T-helper 2 cell treated with Interferon-gamma antibody and Interleukin-4, amounts not matched to agents 5 μg/mL and 100 μg/mL, for 36 hours (primary cell): ENCODE measurements at places on chromosomes 6 and 20.

DNA sequence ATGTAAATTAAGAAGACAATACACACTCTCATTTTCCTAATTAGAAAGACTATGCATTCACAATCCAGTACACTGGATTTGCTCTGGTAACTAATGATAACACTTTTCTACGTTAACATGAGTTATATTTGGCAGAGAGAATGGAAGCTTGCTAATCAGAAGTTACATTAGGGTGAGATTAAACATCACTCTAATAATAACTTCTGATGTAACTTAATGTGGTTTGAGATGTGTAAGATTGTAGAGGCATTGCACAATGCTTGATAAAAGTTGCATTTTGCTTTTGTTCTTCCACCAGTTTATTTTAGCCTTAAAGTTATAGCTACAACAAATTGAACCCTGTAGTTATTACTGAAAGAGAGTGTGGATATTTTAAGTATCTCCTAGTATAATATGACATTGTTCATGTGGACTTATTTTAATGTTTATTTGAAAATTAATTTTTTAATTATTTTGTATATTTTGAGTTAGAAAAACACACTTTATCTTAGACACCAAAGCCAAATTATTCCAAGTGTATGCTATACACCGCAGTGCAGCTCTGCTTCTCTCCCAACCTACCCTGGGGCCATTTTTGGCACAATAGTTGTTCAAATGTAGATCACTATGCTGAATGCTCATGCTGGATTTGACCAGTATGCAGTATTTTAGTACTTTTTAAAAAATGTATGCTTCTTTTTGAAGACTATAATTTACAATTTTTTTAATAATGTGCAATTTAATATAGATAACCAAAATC, 143.2 kb downstream of the SLC16A10 start:
- no peak for DNase-seq

- DNase-seq: no peak
Observed at GRCh38 chr6:112216662-112217551, 37.5 kb downstream of the LAMA4 start.

DNA sequence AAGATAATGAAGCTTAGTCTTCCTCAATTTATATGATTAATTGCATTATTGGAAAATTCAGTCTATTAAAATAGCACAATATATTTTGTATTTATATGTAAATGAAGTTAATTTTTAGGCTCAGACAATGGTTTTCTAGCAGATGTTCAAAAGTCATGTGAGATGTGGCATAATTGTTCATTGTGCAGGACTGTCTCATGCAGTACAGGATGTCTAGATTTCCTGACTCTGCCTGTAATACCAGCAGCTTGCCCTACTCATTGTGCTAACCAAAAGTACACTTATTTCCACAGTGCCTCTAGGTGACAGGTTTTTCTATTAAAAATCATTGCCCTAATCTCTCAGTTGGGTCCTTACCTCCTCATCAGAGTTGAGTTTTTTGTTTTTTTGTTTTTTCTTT, 12.4 kb downstream of the RALGAPB start:
- no peak for DNase-seq

GRCh38 chr20:3248167-3248992, 9.4 kb upstream of the SLC4A11 start:
- DNase-seq: peak; percentile 17

GRCh38 chr6:25222006-25222678, 57.0 kb upstream of the CARMIL1 start:
- DNase-seq: no peak

DNA sequence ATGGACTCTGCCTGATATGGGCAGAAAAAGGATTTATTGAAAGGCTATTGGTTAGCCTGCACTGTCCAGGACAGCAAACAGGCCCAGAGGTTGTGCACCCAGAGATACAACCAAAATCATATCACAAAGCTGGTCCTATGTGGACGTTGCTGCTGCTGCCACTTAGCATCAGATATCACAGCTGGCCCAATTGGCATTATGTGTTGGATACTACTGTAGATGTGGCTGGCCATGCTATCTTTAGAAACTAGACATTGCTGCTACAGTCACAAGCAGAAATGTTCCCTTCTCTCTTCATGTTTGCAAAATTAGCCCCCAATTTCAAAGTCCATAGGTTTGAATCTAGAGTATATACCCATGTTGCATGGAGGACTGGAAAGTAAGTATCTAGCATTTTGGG, 42.2 kb upstream of the CEP85L start:
- DNase-seq: no peak

- no peak for DNase-seq
Observed at GRCh38 chr20:5480824-5481600, 164.3 kb upstream of the PROKR2 start.

DNA sequence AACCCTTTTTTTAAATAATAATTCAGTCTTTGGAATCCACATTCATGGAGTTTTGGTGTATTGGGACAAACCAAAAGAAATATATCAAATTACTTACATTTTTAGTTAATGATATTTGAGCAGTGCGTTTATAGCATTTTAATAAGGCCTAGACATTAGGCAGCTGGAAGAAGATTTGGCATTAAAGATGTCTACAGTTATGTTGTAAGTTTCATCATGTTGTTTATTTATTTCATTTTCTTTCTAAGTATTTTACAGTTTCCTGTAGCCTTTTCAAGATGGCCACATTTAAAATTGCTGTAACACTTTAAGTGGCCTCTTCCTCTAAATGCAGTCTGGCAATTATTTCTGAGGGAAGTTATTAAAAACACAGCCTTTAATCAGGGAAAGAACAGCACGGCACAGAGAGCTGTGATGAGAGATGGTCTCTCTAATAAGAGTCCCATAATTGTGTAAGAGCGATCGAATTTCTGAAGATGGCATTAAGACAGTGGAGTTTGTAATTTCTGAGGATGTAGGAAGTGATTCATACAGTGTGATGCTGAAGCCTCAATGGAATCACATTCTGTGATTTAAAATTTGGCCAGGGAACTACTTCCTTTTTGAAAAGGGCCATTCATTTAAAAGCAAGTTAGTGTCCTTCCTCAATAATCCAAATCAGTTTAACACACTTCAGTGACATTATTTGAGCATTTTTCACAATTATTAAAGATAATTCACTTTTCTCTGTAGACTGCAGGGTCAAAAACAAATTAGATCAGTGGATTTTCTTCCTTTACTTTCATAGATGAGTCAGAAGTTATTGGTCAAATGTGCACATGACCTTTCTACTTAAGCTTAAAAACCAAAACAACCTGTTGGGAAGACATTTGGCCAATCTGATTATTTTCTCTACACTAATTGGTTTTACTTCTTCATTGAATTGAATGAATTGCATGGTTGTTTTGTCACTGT, 52.4 kb upstream of the EDN3 start:
- DNase-seq: no peak

GRCh38 chr20:25057234-25058050, 497 bp downstream of the ACSS1 start:
- DNase-seq: peak; percentile 85

- DNase-seq: no peak
Observed at GRCh38 chr20:16393297-16393696, 180.0 kb downstream of the KIF16B start.

DNA sequence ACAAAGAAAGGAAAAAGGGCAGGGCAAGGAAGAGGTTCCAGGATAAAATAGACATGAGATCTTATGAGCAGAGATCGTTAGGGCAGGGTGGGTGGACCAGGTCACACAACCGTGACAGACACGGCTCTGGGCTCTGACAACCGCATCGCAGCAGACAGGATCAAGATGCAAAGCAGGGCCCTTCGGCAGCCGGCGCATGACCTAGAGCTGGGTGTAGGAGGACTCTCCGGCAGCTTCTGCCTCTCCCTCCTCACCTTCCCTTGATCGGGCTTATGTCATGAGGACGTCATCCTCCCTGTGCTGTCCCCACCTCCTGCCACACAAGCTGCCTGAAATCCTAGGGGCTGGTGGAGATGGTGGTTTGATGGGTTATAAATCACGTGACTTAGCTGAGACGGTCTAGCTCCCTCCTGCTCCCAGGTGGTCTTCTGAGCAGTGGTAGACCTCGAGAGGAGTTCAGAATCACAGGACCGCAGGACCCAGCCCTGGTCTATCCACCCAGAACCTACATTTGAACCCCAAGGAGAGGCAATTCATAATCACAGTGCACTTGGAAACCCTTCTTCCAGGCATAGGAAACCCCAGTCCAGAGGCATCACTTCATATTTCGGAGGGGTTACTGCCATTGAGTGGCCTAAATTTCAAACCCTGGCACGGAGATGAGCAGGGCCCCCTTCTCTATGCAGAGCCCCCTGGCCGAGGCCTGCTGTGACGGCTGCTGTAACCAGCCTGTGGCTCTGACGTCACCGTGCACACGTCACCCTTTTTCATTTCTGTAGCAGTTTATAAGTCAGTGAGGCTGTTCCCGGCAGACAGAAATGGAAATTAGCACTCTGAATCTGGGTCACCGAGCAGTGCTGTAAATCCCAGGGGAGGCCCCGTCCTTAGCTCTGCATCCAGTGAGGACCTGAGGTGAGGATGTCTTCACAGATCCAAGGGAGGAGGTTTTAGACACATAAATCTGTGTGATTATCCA, 8.7 kb upstream of the CCR6 start:
- DNase-seq: no peak

- DNase-seq: peak; percentile 59
Observed at GRCh38 chr6:158002951-158003853, 21.5 kb downstream of the SYNJ2 start.

DNA sequence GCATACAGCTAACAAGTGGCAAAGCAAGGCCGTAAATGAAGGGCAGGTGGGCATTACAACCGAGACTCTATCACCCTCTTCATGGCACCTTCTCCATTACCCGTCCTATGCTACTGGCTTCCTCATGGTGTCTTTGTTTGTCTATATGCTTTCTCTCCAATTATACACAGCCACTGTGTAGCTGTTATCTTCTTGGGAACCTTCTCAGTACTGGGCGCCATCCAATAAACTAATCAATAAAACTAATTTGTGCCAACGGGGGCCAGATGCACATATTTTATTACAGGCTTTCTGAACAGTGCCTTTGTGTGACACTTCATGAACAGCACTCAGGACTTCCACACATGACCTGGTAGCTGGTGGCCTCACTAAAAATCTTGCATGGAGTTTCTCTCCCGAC, 149.8 kb upstream of the PCSK2 start:
- no peak for DNase-seq

DNA sequence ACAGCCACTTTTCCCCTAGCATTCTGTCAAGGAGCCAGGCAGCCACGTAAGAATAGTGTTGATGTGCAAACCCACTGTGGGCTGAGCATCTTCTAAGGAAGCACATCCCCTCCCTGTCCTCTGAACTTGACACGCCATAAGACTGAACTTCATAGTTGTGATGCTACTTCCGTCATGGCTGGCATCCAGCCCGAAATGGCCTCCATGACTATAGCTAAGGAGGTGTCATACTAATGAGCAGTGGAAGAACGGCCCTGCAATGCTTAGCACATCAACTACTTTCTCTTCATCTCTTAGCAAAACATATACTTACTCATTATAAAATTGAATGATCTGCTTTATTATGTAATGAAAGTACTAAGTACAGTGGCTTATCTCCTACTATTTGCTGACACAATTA, 110.2 kb downstream of the GJA10 start:
- DNase-seq: peak; percentile 3

DNA sequence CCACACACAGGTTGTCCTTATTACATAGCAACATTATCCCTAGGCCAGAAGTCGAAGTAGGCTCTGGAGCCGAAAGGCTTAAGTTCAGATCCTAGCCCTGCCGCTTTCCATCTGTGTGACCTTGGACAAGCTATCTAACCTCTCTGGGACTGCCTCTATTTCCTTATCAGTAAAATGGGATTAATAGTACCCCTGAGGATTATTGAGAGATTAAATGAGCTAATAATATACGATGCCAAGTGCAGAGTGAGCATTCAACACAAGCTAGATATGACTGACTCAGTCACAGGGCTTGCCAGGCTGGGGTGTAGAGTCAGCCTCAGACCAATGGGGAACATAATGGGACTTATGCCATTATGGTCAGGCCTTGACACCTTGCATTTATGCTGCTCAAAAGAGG, 8.9 kb upstream of the SPATA2 start:
- DNase-seq: no peak

DNA sequence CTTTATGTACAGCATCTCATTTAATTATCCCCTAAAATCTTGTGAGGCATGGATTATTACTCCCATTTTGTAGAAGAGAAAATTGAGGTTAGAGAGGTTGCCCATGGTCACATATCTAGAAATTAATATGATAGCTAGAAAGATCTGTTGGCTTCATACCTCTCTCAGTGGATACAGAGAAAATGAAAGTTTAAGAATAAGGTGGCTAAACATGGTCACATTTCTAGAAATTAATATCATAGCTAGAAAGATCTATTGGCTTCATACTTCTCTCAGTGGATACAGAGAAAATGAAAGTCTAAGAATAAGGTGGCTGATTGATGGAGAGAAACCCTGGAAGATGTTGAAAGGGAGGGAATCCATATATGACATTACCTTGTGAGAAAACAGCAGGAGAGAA, 260.7 kb upstream of the MAN1A1 start:
- no peak for DNase-seq

GRCh38 chr6:34546551-34547321, 9.4 kb downstream of the SPDEF start:
- no peak for DNase-seq

DNA sequence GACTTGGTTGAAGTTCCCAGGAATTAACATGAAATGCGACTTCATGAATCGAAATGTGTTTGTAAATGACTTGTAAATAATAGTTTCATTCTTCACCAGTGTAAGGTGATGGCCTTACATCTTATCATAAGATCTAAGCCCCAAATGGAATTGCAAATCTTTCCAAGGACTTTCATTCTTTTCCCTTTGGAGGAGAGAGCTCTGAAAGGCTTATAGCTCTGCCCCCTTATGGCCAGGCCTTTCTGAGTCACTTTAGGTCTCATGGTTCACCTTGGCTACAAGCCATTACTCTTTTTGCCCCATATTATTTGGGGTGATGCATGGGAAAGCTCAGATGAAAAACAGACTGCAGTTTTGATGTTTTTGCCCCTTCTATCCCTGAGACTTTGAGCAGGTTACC, 209.1 kb upstream of the BMP2 start:
- no peak for DNase-seq

GRCh38 chr6:170271771-170272314, 19.0 kb downstream of the DLL1 start:
- DNase-seq: peak; percentile 62
